ENCODE measurements at places on chromosomes 7 and 10. TPM values are rescaled to one million over a fixed set of nuclear protein-coding genes. Genes with fewer than 3 reads are reported as not detected.

DNA sequence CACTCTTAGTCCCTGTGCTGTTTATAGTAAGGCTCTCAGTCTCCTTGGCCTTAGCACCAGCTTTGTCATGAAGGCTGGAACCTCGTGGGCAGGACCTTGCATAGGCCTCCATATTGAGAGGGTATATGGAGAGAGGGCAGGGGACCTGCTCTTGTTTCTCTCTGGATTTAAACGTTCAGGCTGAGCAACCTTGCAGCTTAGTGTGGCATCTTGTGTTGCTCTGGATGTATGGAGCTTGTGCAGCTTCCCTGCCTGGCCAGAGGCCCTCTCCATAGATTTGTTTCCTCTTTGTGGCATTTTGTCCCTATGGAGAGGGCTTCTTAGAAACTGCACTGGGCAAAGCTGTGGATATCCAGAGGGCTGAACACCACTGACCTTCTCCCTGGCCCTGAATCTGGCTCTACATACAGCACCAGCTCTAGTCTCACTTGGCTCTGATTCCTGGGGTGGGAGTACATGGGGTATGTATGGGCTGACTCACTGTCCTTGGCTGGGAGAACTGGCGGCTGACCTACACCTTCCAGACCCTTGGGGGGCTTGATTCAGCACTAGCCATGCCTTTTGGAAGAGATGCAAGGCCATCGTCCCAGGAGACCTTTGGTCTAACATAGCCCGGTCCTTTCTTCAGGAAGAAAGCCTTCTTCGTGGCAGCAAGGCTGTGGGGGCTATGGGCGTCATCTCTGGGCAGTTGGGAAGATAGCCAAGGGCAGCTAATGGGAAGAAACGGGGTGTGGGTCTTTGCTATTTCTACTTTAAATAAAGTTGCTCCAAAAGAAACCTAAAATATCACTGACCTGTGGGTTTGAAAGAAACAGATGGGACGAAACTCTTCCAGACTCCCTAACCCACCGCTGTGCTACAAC is 30.5 kb downstream of the ITPRIP start:
- peaks cover 4% of the 10 kb centered on the region for H3K36me3 ChIP-seq
- no peak overlapping the region for H3K27ac ChIP-seq
- no peak overlapping the region for H3K4me3 ChIP-seq

DNA sequence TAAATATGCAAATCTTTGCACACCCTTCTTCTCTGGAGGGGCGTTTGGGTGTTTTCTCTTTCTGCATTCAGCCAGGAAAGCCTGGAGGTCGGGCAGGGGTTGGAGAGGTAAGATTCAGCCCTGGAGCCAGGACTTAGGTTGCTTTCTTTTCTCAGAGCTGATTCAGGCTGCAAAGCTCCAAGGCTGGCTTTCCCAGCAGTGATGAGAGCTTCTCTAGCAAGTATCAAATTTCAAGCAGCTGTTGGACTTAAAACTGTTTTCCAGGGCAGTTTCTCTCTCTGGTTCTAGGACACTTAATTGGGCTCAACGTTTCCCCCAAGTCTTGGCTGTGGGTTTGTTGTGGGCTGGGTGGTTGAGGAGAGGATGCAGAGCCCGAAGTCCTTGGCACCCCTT is 608 bp downstream of the AKR1B10 start:
- H3K36me3 ChIP-seq: no peaks in the 10 kb centered on the region
- H3K27me3 ChIP-seq: no peaks in the 10 kb centered on the region
- DNase-seq: peak; percentile 56
- peak overlapping the region; percentile 79 for H3K27ac ChIP-seq

DNA sequence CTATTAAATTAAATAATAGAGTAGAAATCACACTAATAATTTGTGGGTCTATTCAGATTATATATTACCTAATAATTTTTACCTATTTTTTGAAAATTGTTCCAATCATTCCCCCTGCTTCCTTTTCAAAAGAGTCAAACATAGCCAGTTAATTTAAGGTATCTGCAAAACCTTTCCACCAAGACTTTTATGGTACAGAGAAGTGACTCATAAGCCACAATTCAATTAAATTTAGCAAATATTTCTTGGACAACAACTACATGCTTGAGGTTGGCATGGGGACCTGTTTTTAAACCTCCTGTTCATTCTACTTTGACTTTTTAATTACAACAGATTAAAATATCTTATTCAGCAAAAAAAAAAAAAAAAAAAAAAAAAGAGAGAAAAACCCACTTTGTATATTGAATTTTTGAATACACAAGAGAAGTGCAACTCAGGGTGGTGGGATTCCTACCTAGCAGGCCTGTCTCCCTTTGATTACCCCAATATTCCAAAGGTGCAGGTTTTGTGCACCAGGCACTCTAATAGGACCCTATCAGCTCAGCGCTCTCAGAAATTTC is 301.9 kb upstream of the C7orf33 start:
- H3K27me3 ChIP-seq: peaks cover 20% of the 10 kb centered on the region
- no peak overlapping the region for H3K4me3 ChIP-seq
- H3K4me1 ChIP-seq: no peaks in the 10 kb centered on the region
- peak; percentile 14 for DNase-seq
- H3K36me3 ChIP-seq: no peaks in the 10 kb centered on the region
- H3K27ac ChIP-seq: no peak overlapping the region

DNA sequence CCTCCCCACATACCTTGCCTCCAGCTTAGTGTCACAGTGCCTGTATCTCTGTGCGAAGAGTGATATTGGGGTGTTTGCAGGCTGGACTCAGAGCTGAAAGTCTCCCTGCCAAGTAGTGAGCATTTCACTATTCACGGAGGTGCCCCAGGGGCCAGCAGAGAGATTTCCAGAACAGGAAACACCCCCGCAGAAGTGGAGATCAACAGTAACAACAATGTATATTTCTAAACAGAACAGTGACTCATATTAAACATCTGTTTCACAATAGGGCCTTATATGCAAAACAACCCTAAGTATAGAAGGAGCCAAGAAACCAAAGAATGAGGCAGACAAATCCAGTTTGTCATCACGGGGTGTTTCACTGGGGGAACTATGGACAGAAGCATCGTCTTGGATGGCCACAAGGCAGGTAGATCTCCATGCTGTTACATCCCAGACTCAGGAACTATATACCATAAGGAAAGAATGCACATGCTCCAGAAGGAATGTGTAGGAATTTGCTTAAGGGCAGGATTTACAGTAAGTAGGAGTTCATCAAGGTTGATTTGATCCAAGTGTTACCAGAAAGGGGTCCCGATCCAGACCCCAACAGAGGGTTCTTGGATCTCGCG is 29.3 kb upstream of the CCL24 start:
- H3K4me3 ChIP-seq: peak overlapping the region; percentile 11
- H3K27me3 ChIP-seq: no peaks in the 10 kb centered on the region
- peaks cover 15% of the 10 kb centered on the region for H3K4me1 ChIP-seq

GRCh38 chr7:378551-379455 is 88.8 kb downstream of the FOXL3 start:
- H3K4me3 ChIP-seq: no peak overlapping the region
- DNase-seq: no peak
- H3K4me1 ChIP-seq: no peaks in the 10 kb centered on the region
- no peaks in the 10 kb centered on the region for H3K36me3 ChIP-seq

- no peak for DNase-seq
- H3K27ac ChIP-seq: no peak overlapping the region
- no peaks in the 10 kb centered on the region for H3K36me3 ChIP-seq
- H3K4me3 ChIP-seq: no peak overlapping the region
Measured at GRCh38 chr7:36475011-36475342, 85.3 kb downstream of the ANLN start.

GRCh38 chr10:111075577-111076185 is 1.1 kb upstream of the ADRA2A start:
- H3K4me1 ChIP-seq: peaks cover 5% of the 10 kb centered on the region
- H3K4me3 ChIP-seq: peak overlapping the region; percentile 68
- no peak for DNase-seq
- no peaks in the 10 kb centered on the region for H3K36me3 ChIP-seq

DNA sequence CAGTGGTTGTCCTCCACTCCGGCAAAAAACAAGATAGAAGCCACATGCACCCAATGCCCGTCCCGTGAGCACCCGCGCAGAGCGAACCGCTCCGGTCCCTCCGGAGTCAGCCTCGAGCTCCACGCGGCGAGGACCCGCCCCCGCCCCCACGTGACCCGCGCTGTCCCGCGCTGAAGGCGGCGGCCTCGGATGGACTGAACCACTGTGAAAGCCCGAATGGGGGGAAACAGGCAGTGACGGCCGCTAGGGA is 766 bp upstream of the EIF3B start:
- peak overlapping the region; percentile 99 for H3K4me3 ChIP-seq
- DNase-seq: peak; percentile 81
- peaks cover 25% of the 10 kb centered on the region for H3K36me3 ChIP-seq
- H3K4me1 ChIP-seq: peaks cover 25% of the 10 kb centered on the region

DNA sequence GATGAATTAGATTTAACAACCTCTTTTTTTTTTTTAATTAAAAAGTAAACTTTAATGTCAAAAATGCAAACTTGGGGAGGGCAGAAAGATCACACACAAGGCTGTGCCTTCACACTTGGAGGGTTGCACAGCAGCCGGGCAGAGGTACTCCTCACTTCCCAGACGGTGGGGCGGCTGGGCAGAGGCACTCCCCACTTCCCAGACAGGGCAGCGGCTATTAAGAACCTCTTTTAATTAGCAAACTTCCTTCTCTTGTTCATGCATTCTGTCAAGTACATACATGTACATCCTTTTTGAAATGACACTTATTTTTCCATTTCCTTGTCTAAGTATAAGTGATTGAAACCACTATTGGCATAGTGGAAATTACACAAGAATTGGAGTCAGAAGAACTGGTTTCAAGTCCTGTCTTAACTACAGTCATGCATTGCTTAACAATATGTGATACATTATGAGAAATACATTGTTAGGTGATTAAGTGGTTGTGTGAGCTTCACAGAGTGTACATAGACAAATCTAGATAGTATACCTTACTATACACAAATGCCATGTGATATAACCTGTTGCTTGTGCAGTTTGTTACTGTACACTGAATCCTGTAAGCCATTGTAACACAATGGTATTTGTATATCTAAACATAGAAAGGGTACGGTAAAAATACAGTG is 26.5 kb downstream of the BTRC start:
- no peaks in the 10 kb centered on the region for H3K27me3 ChIP-seq
- H3K36me3 ChIP-seq: no peaks in the 10 kb centered on the region
- no peak overlapping the region for H3K27ac ChIP-seq
- peak; percentile 19 for DNase-seq
- H3K4me3 ChIP-seq: no peak overlapping the region
- no peaks in the 10 kb centered on the region for H3K4me1 ChIP-seq

DNA sequence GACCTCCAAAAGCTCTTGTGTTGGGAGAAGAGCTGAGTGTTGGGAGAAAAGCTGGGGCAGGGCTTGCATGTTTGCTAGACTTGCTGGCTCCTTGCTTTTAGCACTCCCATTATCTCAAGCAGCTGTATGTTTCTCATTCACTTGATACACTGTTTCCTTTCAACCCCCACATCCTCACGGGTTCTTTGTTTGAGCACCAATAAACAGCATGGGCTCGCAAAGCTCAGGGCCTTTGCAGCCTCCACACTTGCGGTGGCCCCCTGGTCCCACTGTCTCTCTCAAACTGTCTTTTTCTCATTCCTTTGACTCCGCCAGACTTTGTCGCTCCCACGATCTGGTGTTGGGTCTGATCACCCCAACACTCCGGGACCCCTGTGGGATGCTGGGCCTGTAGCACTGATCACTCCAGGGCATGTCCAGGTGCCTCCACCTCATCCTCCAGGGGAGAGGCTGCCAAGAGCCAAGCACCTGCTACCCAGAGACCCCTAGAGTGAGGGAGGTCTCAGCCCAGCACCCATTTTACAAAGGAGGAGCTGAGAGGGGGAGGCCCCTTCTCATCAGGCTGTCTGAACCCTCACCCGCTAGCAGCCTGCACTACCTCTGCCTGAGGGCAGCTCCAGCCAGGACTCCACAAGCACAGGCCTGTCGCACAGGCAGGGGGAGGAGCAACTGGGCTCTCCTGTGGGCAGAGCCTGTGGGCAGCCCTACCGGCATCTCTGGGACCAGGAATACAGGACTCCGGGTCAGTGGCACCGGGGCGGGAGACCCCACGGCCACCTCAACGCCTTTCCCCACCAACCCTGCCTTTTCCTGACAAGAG is 49.1 kb upstream of the MSMB start:
- no peak overlapping the region for H3K27ac ChIP-seq
- H3K4me1 ChIP-seq: no peaks in the 10 kb centered on the region
- H3K27me3 ChIP-seq: no peaks in the 10 kb centered on the region
- no peaks in the 10 kb centered on the region for H3K36me3 ChIP-seq
- no peak for DNase-seq

AGAP9 gene
- 5.6 TPM for total RNA-seq

GIMAP5 gene
- total RNA-seq: not detected

SMIM30 gene
- total RNA-seq: 28.9 TPM

TRRAP gene
- 27.1 TPM for total RNA-seq

CHCHD2 gene
- 499 TPM for total RNA-seq
